ENCODE measurements at places on chromosomes 5 and 9.
A peak's percentile ranks its signal among the peaks of the same experiment; 100 is the strongest.

- no peak for DNase-seq
Measured at GRCh38 chr5:10566543-10567068, 2.7 kb downstream of the ANKRD33B start.

- DNase-seq, result no peak
Measured at GRCh38 chr5:159471904-159472303, 141.6 kb upstream of the IL12B start.

- no peak for DNase-seq
Measured at GRCh38 chr9:111094958-111095357, 56.7 kb upstream of the LPAR1 start.

- DNase-seq, result no peak
Measured at GRCh38 chr9:98829766-98830165, 22.3 kb downstream of the GALNT12 start.

- DNase-seq, result no peak
Measured at GRCh38 chr5:56490971-56491468, 257.9 kb upstream of the ANKRD55 start.

GRCh38 chr9:83372957-83373356 lies 165.2 kb downstream of the FRMD3 start:
- no peak for DNase-seq

DNA sequence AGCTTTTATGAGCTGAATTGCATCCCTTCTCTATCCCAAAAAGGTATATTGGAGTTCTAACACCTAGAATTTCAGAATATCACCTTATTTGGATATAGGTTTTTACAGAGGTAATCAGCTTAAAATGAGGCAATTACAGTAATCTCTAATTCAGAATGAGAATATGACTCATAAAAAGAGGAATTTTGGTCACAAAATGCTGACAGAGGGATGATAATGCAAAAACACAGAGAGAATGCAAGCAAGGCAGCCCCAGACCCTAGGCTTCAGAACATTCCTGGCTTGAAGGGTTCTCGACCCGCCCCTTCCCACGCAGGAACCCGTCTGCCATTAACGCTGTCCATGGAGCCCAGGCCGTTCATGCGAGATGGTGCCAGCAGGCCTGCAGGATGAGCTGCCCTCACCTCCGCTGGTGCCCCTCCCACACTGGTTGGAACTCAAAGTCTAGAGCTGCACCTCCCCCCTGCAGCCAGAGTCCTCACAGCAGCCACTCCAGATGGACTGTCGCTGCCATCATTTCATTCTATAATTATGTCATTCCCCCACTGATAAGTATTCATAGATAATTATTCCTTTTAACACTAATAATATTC lies 1173.4 kb upstream of the ACO1 start:
- no peak for DNase-seq

GRCh38 chr9:128505414-128505765 lies 871 bp downstream of the GLE1 start:
- no peak for DNase-seq

DNA sequence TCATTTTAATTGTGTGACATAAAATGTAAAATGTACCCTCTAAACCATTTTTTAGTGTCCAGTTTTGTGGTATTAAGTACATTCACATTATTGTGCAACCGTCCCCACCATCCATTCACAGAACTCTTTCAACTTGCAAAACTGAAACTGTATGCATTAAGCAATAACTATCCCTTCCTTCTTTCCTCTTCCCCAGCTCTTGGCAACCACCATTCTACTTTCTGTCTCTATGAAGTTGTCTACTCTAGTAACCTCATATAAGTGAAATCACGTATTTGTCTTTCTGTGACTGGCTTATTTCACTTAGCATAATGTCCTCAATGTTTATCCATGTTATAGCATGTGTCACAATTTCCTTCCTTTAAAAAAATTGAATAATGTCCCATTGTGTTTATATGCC lies 142.4 kb downstream of the C9orf152 start:
- DNase-seq, result no peak

- no peak for DNase-seq
Measured at GRCh38 chr5:157267025-157267424, 1.1 kb downstream of the CYFIP2 start.

- DNase-seq, result no peak
Measured at GRCh38 chr5:91048073-91048472, 335.0 kb downstream of the ARRDC3 start.

DNA sequence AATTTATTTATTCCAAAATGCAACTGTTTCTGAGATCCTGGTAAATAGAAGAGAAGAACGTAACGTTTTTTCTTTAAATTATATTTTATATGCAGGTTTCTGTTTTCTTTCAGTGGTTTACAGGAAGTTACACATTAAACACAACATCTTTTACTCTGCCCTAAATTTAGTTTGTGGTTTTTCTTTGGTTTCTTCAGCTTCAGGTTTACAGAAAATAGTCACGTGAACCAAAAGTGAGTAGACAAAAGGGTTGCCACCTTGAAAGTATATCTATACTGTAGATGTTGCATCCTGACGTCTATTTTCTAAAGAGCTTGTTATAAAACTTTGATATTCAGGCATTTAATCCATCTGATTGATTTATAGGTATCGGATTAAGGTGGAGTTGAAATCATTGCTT lies 1236.6 kb downstream of the MAT2B start:
- no peak for DNase-seq

DNA sequence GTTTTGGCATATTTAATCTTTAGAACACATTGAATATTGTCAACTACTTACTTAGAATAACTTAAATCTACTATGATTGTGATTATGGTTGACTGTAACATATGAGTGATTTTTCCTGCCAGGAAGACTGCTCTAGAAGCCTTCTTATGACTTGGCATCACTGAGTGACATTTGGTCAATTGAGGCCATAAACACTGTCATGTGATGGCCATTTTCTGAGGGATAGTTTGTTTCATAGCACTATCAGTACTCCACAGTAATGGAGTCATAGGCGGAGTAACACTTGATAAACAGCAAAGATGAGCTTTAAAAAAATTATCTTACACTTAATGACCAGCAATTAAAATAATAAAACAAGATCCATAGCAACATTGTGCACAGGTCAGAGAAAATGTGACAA lies 31.0 kb downstream of the C9orf40 start:
- DNase-seq, result no peak

DNA sequence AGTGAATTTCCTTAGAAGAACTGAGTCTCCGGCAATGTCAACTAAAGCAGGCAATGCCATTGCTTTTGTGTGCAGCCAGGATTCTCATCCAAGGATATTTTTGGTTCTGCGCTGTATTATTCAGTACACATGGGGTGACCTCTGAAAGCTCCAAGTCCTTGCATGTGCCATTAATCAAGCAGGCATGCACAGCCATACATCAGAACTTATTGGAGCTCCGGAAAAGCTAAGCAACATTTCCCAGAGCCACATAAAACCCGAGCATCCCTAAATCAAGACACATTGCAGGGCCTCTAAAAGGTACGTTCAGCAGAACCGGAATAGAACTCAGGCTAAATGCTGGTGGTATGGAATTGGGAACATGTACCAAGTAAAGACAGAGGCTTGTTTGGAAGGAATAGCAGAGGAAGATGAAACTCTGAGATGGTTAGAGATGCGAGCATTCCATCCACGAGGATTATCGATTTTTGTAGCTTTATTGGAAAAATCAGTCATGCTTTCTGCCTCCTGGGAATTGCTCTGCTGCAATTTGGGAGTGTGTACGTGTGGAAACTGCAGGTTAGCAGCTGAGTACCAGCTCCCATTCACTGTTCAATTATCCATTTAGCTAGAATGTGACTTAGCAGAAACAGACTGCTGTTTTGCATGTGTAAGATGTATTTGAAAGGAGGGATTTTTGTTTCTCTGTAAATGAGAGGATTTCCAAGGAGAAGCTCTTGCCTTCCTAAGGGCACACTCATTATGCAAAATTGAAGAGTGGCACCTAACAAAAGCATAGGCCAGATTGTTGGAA lies 143.7 kb upstream of the WWC1 start:
- no peak for DNase-seq

GRCh38 chr5:169424670-169425378 lies 123.9 kb upstream of the SLIT3 start:
- DNase-seq, result no peak

GRCh38 chr5:585962-586628 lies 26.0 kb upstream of the CEP72 start:
- no peak for DNase-seq

GRCh38 chr9:27569406-27569805 lies 3.9 kb downstream of the C9orf72 start:
- no peak for DNase-seq

GRCh38 chr5:36252722-36253365 lies 11.1 kb upstream of the NADK2 start:
- peak; percentile 74 for DNase-seq

DNA sequence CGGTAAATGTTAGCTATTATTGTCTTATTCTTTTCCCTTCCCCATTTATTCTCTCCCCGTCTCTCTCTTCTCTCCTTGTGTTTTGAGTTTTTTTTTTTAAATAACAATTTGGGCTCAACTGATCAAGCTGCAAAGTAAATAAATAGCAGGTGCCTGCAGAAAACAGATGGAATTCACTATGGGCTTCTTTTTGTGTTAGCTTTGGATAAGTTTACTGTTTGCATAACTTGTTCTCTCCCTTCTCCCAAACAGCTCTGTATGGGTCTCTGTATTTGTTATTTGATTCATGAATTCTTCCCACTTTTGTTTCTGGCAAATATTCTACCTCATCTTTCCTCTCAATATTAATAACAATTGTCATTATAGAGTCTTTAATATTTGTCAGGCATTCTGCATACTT lies 111.8 kb upstream of the ASTN2 start:
- DNase-seq, result no peak

DNA sequence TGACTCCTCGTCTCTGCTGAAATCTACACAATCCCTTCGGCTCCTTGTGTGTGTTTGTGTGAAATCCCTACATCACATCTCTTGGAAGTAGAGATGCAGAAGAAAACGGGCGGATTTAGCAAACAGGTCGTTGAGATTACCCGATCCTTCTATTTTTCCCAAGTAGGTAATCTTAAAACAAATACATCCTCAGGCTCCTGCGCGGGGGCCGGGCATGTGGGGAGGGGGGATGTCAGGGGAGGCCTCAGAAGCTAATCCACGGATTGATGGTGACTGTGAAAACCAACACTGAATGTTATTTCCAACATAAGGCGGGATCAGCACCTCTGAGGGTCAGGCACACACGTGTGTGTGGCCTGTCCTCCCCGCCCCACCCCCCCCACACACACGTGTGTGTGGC lies 137.8 kb downstream of the ROR2 start:
- no peak for DNase-seq

- DNase-seq, result peak; percentile 17
Measured at GRCh38 chr9:98142925-98143481, 24.0 kb upstream of the TRIM14 start.

GRCh38 chr5:6758706-6759105 lies 45.5 kb downstream of the TENT4A start:
- DNase-seq, result no peak

DNA sequence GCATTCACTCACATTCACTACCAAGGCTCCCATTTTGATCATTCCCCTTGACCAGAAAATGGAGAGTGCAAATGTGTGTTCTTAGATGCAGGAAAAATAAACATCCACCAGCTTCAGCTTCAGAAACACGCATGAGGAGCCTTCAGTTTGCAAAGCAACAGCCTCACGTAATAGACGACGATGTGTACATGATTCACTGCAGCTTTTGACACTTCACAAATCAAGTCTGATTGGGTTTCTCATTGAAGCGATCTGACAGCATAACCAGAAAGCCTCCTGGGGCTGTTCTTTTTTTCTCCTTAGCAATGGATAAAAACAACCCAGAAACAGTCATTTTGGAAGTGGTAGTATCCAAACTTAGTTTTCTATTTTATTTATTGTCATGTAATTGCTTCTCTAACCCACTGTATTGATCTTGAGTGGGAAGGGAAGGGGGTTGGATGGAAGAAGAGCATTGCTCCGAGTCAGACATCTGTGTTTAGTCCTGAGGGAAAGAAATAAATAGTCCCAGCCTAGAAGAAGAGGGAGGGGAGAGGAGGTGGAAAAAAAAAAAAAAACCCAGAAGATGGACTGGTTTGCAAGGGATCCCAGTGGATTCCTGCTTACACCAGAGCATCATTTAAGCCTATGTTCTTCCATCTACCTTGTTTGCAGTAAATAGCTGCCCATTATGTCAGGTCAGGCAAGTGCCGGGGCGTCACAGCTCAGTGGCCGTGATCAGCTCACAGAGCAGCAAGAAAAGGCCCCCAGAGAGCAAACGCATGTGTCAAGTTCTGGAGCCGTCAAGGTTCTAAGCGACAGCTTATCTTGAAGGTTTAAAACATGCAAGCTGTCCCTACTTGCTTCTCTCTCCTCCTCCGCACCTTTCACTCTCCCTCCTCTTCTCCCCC lies 190.2 kb upstream of the SNX2 start:
- DNase-seq, result no peak

GRCh38 chr9:94908011-94908563 lies 181.6 kb downstream of the AOPEP start:
- no peak for DNase-seq

- peak; percentile 60 for DNase-seq
Measured at GRCh38 chr5:72956324-72957140, 691 bp downstream of the FCHO2 start.

GRCh38 chr9:111959468-111960359 lies 63.1 kb downstream of the UGCG start:
- DNase-seq, result peak; percentile 52
